ENCODE measurements at places on chromosomes 3 and 15.

- DNase-seq: no peak
These were observed 4.8 kb downstream of the HES1 start for GRCh38 chr3:194140520-194141414.

DNA sequence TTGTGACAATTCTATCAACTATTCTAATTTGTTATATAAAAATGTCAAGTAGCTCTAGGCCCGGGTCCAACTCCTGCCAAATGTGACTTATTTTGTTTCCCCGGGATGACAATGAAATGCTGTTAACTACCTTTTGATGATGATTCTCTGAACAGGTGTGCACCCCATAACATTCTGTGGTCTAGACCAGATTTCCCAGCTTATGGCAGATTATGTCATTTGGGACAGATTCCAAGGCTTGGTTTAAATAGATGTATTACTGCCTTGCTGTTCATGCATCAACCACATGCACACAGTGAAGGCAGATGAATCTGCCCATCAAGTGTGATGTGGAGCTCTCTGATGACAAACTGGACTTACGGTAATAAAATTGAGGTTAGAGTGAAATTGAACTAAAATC lies 150.5 kb downstream of the MECOM start:
- no peak for DNase-seq

GRCh38 chr3:126986001-126986400 lies 3.1 kb downstream of the PLXNA1 start:
- no peak for DNase-seq

DNA sequence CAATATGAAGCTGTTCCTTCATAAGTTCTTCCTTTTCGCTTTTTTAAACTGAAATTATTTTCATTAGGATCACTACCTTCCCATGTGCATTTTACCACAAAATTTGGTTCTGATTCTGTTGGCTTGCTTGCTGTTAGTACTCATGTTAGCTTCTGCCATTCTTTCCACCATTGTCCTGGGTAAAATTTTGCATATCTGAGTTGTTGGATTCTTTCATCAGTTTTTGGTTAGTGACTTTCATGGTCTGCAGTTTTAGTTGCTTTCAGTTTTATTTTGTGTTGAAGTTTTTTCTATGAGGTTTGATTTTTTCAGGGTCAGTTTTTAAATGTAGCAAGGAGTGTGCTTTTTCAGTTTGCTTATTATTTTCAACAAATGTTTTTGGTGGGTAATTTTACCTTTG lies 71.9 kb downstream of the SMAD3 start:
- no peak for DNase-seq

- DNase-seq: no peak
These were observed 37.9 kb downstream of the SETD5 start for GRCh38 chr3:9435316-9435715.

GRCh38 chr15:88021601-88022000 lies 234.9 kb downstream of the NTRK3 start:
- no peak for DNase-seq

- DNase-seq: no peak
These were observed 76.1 kb upstream of the DCLK3 start for GRCh38 chr3:36840453-36840921.

- no peak for DNase-seq
These were observed 201.0 kb upstream of the BCL6 start for GRCh38 chr3:187946163-187946691.

DNA sequence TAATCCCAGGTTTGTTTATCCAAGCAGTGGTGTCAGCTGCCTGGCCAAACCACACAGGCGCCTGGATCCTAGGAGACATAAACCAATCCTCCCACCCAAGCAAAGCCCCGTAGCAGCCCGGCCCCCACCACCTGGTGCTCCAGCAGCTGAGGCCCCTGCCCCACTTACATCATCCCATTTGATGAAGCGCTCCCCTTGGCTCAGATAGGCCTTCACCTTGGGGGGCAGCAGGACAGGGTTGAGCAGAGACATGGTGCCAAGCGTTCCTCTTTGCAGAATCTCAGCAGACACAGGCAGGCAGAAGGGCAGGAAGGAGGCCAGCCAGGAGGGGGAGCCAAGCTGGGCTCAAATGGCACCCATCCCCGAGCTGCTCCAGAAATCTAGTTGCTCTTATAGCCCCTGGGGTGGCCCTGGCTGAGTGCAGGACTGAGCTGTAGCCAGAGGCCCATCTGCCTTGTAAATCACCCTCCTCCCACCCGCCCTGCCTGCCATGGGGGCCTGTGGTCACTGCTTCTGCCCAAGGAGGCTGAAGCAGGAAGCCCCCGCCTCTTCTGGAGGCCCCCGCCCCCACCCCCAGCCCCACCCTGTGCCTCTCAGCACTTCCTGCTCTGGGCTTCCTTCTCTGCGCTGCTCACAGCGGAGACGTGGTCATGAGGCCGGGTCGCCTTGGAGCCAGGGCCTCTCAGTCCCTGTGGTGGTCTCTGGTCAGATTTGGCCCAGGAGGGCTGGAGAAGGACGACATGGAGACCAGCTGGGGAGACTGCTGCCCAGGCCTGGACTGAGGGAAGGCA lies at the start of gene PLCB2:
TSS of gene PLCB2 (minus strand) at position 515 of the 791 bp plus-strand sequence. CDS start at position 252, 263 bp downstream.
- DNase-seq: no peak
